Immature natural killer cell (primary cell): ENCODE measurements at places on chromosomes 1 and 21.

DNA sequence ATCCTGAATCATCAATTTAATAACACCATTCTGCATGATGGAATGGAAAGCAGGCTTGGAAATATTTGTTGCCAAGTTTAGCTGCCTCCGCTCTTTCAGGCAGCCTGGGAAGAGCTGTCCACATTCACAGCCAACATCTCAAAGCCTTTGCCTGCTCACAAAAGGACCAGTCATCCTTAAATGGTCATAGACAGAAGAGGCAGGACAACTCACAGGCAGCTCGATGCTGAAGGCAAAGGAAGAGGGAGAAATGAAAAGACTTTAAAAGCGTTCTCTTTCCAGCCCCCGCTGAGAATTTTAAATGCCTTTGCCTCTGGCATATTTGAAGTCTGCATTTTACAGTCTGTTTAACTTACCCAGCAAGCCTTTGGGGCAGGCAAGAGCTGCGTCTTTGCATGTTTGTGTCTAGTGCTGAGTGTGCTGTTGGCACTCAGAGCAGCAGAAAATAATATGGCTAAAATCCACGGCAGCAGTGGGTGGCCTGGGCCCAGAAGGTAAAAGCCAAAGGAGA lies 68.9 kb downstream of the NMNAT2 start:
- H3K27me3 ChIP-seq: no peaks in the 10 kb centered on the region
- H3K4me1 ChIP-seq: no peaks in the 10 kb centered on the region
- no peak for DNase-seq
- no peaks in the 10 kb centered on the region for H3K36me3 ChIP-seq
- H3K4me3 ChIP-seq: no peak overlapping the region

GRCh38 chr1:24864370-24864777 lies 65.7 kb downstream of the RUNX3 start:
- H3K27ac ChIP-seq: peak overlapping the region; percentile 91
- DNase-seq: no peak
- no peaks in the 10 kb centered on the region for H3K27me3 ChIP-seq
- H3K36me3 ChIP-seq: no peaks in the 10 kb centered on the region
- H3K4me1 ChIP-seq: peaks cover 99% of the 10 kb centered on the region
- H3K4me3 ChIP-seq: peak overlapping the region; percentile 72

DNA sequence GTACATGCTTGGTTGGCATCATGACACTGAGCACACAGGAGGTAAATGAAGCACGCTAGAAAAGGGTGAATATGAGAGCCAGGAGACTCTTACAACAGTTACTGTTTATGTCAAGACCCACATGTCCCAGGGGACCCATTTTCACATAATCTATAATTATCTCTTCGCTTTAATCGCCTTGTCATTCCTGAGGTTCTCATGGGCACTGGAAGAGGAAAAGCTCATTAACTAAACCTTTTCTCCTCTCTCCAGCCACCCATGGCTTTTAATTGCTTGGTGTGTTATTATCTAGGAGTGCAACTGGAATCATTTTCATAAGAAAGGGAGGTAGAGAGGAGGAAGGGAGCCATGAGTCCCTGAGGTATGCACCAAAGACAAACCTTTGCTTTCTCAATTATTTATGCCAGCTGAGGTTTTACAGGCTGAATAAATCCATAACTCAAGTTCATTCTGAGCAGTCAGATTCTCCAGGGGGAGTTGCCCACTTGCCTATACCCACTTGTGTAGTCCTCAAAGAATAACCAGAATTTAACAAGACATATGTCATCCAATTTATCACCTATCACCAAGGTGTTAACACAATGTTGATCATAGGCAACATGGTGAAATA lies 77.4 kb downstream of the ACBD6 start:
- no peaks in the 10 kb centered on the region for H3K27me3 ChIP-seq
- H3K4me3 ChIP-seq: no peak overlapping the region
- peaks cover 13% of the 10 kb centered on the region for H3K36me3 ChIP-seq
- H3K4me1 ChIP-seq: peaks cover 22% of the 10 kb centered on the region

GRCh38 chr1:27491748-27492700 lies 2.1 kb upstream of the WASF2 start:
- H3K27me3 ChIP-seq: peaks cover 9% of the 10 kb centered on the region
- H3K4me3 ChIP-seq: peak overlapping the region; percentile 53
- DNase-seq: no peak
- peaks cover 28% of the 10 kb centered on the region for H3K4me1 ChIP-seq

DNA sequence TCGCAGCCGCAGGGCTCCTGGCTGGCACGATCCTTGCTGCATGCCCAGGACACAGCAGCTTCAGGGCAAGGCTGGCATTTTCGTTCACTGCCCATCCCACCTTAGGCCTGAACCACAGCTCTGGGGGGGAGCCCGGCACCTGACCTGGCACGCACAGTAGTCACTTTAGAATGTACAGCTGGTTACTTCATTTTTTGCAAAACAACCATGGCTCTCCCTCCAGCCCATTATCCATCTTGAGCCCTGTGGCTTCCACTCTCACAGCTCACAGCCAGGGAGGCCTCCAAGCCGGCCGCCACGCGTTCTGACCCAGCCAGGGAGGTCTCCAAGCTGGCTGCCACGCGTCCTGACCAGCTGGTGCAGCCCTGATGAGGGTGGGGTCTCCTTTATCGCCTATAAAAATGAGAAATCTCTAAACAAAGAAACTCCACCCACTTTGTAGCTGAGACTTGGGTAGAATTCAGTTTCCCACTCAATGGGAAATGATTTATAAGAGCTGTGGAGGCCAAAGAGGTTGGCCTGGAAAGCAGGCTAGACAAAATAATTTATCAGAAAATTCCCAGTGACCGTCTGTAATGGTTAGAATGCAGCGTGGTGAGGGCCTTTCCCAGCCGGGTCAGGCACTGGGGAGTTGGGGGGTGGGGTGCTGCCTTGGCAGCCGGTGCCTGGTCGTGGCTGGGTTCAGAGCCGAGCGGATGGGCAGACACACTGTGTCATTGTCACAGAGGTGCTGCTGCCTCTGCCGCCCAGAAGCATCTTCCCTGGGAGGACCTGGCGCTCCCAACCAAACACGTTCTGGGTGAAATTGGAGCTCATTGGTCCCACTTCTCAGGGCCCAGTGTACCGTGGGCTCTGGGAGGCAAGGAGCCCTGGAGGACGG lies 54.6 kb upstream of the ACTRT2 start:
- no peaks in the 10 kb centered on the region for H3K36me3 ChIP-seq
- no peak for DNase-seq
- peaks cover 2% of the 10 kb centered on the region for H3K27me3 ChIP-seq
- no peak overlapping the region for H3K4me3 ChIP-seq
- no peak overlapping the region for H3K27ac ChIP-seq
- H3K4me1 ChIP-seq: no peaks in the 10 kb centered on the region

- H3K27ac ChIP-seq: no peak overlapping the region
- H3K4me1 ChIP-seq: no peaks in the 10 kb centered on the region
- no peak overlapping the region for H3K4me3 ChIP-seq
- peaks cover 10% of the 10 kb centered on the region for H3K36me3 ChIP-seq
Measured at GRCh38 chr1:61914823-61915482, 172.7 kb downstream of the PATJ start.

DNA sequence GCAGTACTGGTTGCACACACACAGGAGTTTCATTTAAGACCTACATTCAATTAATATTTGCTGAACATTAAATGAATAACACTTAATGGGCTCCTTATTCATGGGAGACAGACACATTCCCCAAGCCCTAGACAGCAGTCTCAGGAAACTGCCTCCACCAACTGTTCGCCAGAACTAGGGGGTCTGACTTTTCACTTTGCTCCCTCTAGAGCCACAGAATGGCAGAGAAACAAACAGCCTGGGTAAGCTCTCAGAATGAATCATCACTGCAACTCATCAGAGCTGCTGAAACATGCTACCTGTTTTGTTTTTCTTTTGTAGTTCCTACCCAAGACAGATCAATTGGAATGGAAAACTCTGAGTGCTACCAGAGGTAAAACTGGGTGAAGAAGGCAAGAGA lies 31.7 kb downstream of the ELK4 start:
- H3K4me3 ChIP-seq: no peak overlapping the region
- peak overlapping the region; percentile 12 for H3K27ac ChIP-seq
- no peak for DNase-seq
- H3K36me3 ChIP-seq: peaks cover 35% of the 10 kb centered on the region
- H3K4me1 ChIP-seq: peaks cover 2% of the 10 kb centered on the region

GRCh38 chr1:155026154-155026553 lies 7.4 kb downstream of the DCST2 start:
- peaks cover 3% of the 10 kb centered on the region for H3K27me3 ChIP-seq
- no peaks in the 10 kb centered on the region for H3K36me3 ChIP-seq
- no peak for DNase-seq
- H3K4me3 ChIP-seq: no peak overlapping the region
